ENCODE measurements at places on chromosomes 6 and 20.

DNA sequence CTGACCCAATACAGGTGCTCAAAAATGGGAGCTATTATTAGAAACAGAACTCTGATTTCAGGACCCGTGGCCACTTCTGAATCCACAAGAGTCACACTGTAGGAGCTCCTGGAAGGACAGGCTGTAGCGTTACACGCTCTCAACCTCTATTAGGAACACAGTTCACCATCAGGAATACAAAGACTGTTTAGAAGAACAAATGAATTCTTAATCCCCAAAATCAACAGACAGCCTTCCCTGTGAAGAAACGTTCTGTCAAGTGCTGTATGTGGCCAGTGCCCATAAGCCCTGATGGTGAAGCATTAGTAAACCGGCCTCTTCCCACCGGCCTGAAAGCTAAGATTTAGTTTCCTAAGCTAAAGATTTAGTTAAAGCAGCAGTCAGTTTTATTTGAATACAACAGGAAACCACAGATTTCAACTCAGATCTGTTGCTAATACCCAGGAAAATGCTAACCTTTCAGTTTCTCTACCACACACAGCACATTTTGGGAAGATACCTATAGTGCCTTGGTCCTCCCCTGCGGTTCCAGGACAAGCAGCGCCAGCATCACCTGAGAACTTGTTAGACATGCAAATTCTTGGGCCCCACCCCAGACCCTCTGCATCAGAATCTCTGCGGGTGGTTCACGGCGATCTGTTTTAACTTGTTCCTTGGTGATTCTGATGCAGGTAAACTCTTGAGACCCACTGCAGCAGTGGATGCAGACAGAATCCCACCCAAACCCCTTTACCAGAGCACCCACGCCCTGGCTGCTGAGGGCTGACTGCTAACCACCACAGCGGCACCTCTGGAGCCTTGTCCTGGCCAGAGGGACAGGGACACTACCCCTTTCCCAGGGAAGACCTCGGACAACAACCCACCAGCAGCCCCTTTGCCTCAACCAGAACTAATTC lies 33.4 kb downstream of the MTRES1 start:
- no peak for DNase-seq

GRCh38 chr20:37364013-37364926 lies 18.3 kb downstream of the SRC start:
- no peak for DNase-seq

DNA sequence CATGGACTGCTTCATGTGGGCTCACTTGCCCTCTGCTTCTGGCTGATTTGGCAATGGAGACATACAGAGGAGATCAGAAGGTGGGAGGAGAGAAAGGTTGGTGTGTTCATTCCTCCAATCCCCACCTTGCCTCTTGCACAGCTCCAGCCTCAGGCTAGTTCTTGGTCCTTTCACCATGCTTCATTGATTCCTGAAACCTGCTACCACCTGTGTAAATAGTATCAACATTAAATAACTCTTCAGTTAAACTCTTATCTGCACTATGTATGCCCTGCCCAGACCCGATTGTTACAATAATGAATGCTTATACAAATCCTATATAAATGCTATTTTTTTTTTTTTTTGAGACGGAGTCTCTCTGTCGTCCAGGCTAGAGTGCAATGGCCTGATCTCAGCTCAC lies 174.5 kb downstream of the CD83 start:
- no peak for DNase-seq

DNA sequence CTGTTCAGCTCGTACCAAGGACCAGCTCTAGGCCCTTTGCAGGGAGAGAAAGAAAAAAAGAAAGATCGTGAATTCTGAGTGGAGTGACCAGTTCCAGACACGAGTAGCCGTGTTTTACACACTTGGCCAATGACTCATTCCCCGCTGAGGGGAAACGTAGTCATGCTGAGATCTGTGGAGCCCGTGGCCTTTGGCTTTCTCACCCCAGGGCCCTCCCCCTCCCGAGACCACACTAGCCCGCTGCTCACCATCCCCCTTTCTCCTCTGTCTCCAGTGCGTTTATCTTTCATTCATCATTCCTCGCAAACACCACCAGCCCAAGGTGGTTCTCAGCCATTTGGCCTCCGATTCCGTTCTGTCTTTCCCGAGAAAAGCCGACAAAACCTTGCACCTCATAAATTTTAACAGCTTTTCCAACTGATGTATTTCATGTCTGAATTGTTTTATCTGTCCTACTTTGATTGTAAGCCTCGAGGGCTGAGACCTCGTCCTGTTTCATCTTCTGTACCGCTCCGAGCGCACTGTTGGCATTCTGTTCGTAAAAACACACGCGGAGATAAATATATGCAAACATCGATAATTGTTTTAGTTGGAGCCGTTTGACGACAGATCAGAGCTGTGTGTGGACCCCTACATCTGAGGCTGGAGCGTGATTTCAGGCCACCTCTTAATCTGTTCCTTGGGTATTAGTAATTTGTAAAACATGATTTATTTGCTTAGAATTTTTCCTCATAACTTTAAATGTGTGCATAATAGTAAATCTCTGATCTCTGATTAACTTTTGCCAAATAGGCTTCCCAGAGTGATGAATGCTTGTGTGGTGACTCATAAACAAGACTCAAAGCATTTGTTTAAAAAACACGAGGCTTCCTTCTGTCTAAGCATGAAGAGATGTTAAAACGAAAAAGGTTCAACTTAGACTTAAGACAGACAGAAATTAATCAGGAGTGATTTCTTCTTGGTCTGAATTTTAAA lies 336.6 kb downstream of the CDH4 start:
- peak; percentile 86 for DNase-seq

DNA sequence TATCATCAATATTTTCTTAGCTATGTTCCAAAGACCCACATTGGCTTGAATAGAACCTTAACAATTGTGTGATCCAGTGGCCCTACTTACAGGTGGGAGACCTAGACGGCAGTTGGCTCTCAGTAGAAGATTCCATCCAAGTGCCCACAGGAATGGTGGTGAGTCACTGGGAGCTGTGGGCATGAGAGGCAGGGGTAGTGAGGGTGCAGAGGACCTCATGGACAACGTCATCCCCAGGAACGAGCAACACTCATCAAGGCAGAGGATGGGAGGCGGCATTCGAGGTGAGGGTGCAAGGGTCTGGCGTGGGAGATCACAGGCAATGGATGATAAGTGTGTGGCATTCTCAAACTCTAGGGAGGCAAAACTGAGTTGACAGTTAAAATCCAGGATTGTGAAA lies 17.5 kb upstream of the SPO11 start:
- DNase-seq = no peak

GRCh38 chr6:27825025-27825793 lies 87.0 kb downstream of the OR2B2 start:
- DNase-seq = no peak

DNA sequence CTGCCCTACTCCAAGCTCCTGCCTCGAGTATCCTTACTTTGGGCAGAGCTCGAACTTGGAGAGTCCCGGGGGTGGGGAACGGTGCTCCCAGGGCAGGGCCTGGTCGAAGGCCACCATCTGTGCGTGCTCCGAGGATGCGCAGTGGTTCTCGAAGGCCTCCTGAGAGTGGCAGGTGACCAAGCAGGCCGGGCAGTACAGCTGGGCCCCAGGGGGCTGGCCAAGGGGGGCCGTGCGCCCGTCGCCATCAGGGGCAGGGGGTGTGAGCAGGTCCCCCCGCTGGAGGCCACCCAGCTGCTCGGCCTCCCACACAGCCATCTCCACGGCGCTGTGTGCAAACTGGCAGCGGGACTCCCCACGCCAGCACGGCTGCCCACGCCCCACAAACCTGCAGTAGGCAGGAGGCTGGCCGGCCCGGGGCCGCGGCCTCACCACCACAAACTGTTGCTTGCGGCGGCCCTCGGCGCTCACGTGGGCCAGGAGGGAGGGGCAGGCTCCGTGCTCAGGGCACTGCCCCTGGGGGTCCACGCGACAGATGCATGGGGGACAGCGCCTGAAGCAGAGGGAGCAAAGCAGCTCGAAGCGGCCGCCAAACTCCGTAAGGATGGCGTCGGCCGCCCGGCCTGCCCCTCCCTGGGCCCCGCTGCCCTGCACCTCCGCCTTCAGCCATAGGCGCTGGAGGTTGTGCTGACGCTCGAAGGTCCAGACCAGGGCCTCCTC lies 1.8 kb downstream of the HELZ2 start:
- DNase-seq = no peak

- DNase-seq = peak; percentile 13
Observed at GRCh38 chr6:30013291-30013922, 47.7 kb upstream of the POLR1H start.

DNA sequence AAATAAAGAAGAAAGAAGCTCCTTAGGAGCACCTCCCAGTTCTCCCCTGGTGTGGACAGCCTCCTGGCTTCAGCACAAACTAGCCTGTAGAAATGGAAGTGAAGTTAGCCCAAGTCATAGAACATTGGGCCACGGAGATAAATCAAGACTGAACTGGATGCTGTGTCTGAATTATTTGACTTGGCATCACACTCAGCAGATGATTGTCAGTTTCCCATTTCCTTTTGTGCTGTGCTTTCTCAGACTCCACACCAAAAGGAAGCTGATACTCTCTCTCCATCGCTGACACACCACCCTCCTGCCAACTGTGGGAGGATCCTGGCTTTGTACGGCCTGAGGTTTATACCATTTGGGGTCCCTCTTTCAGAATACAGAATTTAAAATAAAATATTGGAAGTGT lies 209.8 kb downstream of the TFAP2A start:
- DNase-seq = no peak

GRCh38 chr6:25010902-25011625 lies 75.3 kb upstream of the RIPOR2 start:
- peak; percentile 77 for DNase-seq

GRCh38 chr6:113873043-113873667 lies 16.0 kb downstream of the MARCKS start:
- DNase-seq = no peak

- DNase-seq = peak; percentile 7
Observed at GRCh38 chr6:41122373-41122772, 31.8 kb downstream of the TREML1 start.

GRCh38 chr20:13341737-13342393 lies 120.8 kb downstream of the ISM1 start:
- DNase-seq = no peak

DNA sequence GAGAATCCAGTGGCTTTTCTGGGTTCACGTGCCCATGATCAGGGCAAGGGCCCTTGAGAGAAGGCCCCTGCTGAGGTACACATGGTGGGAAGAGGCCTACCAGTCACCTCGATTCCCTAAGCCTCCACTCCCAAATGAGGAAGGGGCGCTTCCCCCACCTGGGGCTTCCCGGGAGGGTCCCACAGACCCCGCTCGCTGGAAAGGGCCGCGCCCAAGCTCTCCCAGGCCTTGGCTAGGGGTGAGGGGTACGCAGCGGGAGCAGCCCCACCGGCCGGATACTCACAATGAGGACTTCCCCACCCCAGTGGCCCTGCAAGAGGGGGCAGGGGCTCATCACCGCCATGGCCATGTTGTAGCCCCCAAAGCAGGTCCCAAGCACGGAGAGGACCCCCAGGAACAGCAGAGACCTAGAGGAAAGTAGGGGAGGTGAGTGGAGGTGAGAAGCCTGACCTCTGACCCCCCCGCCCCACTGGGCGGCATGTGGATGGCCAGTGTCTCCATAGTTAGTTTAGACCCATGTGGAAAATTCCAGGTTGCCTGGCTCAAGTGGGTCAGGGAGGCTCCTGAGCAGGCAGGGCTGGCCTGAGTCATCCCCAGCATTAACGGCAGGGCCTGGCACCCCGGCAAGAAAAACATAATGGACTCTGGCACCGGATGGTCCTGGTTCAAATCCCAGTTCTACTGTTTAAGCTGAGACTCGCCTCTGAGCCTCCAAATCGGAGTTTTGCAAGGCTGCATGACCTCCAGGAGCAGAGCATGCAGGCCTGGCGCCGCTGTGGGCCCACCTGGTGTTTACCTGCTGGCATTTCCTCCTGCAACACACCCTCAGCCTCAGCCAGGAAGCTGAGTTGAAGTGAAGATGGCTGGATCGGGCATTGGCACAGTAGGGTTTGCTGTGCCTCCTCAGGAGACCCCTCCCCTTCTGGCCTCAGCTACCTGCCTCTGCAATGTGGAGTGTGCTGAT lies 6.6 kb downstream of the SLC52A3 start:
- DNase-seq = no peak

GRCh38 chr6:122491919-122492555 lies 20.4 kb upstream of the SERINC1 start:
- peak; percentile 70 for DNase-seq

GRCh38 chr6:83127976-83128375 lies 60.5 kb downstream of the DOP1A start:
- peak; percentile 8 for DNase-seq

- peak; percentile 57 for DNase-seq
Observed at GRCh38 chr6:165649166-165650137, 13.6 kb downstream of the PDE10A start.

DNA sequence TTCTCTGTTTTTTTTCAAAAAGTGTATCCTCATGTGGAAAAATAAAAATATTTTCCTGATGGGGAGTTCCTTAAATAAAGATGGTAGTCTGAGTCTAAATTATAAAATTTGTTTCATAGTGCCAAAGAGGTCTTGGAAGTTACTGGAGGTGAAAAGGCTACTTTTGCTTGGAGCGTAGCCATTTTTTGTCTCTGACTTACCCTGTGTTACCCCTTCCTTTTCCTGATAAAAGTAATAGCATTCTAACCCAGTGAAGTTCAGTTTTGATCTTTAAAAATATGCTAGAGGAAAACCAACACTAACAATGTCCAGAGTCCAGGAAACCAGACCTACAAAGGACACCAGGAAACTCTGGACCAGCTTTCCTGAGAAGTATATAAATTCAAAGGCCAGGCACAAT lies 112.2 kb upstream of the FOXO3 start:
- DNase-seq = no peak

DNA sequence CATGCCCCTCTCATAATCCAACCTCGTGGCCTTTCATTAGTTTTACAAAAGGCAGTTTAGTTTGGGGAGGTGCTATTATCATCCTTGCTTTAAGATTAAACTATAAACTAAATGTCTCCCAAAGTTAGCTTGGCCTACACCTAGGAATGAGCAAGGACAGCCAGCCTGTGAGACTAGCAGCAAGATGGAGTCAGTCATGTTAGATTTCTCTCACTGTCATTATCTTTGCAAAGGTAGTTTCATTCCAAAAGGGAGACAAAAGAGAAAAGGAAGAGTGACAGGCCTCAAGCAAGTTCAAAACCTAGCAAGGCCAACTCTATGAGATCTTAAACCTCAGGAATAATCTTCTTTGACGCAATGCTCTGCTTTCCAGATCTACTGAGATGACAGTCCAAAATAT lies 232.2 kb downstream of the UBE3D start:
- DNase-seq = no peak

DNA sequence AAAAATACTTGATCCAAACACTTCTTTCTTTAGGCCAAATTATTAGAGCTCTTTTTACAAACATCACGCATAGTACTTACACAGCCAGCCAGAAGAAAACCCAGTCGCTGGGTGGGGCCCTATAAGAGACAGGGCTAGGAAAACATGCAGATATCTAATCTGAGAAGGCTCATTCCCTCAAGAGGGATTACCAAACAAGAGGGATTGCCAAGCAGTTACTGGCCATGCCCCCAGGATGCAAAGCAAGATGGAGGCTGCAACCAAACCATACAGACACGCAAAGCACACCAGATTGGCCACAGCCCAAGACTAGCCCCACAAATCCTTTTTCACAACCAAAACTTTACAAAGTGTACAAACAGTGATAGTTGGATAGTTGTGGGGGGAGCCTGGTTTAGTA lies 1235.4 kb upstream of the GJE1 start:
- no peak for DNase-seq

- DNase-seq = no peak
Observed at GRCh38 chr6:25833136-25833535, 1.3 kb upstream of the SLC17A1 start.
